ENCODE measurements at places on chromosomes 4 and X.

DNA sequence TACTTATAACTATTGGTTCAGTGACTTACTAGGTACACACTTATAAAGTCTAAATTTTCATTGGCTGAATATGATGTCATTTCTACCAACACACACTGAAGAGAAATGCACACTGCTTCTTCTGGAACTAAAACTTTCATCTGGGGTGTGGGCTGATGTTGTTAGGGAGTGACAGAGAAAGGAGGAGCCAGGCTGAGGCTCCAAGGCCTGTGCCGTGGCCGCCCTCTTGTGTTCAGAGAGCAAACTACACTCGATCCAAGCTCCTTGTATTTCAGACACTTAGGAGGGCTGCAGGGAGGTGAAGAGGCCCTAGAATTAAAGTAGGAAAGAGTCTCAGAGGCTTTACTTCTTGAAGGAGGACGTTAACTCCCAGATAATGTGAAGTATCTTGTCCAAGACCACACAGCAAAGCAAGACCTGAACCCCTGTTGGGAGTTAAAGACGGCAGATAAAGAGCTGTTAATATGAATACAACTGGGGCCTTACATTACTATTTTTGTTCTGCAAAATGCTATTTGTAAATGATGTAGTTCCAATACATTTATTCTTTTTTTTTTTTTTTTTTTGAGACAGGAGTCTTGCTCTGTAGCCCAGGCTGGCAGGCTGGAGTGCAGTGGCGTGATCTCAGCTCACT, 137.5 kb downstream of the AFAP1 start:
- peak; percentile 64 for DNase-seq

- no peak for DNase-seq
Observed at GRCh38 chr4:111537165-111537564, 608.1 kb upstream of the FAM241A start.

- DNase-seq: no peak
Observed at GRCh38 chrX:44040406-44040805, 67.2 kb upstream of the NDP start.

GRCh38 chrX:21529771-21530170, 128.4 kb downstream of the KLHL34 start:
- no peak for DNase-seq

- no peak for DNase-seq
Observed at GRCh38 chr4:164943192-164943591, 34.3 kb downstream of the TRIM61 start.

DNA sequence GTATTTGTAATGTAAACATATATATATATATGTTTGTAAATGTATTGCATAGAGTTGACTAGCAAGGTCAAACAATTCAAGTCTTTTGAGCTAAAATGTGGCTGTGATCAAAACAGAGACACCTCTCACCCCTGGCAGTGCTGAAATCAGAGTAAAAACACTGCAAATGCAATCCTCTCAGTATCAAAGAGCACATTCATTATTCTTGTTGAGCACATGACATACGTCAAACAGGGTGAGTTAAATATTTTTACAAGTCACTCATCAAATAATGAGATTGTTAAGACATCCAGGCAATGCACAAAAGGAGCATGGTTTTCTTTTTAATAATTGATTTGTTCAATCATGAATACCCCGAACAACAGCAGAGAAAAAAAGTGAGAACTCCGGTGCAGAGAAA, 114.1 kb upstream of the KCNIP4 start:
- no peak for DNase-seq

GRCh38 chrX:154779261-154779660, 16.6 kb downstream of the DKC1 start:
- no peak for DNase-seq

GRCh38 chrX:119423631-119424030, 24.5 kb downstream of the SLC25A43 start:
- peak; percentile 6 for DNase-seq

DNA sequence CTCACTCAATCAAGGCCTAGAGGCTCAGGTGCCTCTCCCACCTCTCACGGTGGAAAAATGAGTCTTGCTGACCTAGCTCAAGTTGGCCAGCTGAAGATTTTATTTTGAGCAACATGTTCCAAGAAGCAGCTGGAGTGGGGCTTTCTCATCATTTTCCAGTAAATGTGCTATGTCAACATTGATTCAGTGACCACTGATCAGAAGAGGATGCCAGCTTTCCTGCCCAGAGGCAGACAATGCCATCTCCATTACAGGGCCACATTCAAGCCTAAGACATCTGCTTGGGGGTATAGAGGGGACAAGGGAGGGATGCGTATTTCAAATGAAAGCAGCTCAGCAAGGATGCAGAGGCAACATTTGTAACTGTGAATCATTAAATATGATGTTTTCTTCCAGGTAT, 3.0 kb downstream of the MEPE start:
- DNase-seq: no peak

GRCh38 chr4:2935762-2936743, 27.2 kb downstream of the NOP14 start:
- peak; percentile 58 for DNase-seq

DNA sequence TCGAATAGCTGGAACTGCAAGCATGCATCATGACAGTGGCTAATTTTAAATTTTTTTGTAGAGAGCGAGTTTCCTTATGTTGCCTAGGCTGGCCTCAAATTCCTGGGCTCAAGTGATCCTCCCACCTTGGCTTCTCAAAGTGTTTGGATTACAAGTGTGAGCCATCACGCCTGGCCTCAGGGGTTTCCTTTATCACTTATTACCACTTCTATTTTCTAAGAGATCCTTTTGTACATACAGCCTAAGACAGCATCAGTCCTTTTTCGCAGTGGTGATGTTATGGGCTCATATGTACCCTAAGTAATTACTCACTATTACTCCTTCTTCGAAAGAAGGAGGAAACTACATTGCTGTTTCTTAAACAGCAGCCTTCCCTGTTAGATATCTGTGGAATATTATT, 54.1 kb upstream of the CDKN2AIP start:
- DNase-seq: no peak

DNA sequence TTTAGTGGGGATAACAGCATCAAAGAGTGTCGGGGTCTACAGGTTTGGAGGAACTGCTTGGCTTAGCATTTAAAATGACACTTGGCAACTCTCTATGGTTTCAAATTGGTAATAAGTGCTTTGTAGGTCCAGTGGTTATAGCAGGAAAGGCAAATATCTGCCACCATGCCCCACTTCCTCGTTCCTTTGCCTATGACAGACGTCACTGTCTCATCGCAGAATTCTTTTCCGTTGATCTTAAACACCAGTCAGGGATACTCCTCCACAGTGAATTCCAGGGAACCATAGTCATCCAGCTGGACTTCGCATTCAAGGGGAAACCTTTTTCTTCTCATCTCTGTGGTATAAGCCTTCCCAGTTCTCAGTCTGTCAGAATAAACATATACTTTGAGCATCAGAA, 319.1 kb downstream of the GPAT3 start:
- DNase-seq: no peak

DNA sequence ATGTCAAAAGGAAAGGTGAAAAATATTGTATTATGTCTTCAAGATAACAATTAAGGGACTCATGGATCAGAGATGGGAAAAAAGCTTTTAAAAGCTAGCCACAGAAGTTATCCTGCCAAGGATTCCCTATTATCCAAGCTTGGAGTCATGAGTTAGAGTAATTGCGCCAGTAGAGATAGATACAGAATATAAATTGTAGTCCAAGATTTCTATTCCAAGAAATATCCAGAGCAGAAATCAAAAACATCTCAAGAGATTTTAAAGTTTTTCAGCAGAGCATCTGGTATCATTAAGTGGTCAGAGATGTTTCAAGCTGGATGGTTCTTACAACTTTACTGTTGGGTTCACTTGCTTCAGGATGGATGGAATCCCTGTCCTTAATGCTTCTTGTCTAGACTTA, 186.7 kb downstream of the PCDH18 start:
- DNase-seq: no peak

GRCh38 chr4:4995103-4995907, 24.0 kb downstream of the CYTL1 start:
- no peak for DNase-seq

GRCh38 chrX:40093586-40093985, 4.2 kb downstream of the BCOR start:
- no peak for DNase-seq

- no peak for DNase-seq
Observed at GRCh38 chrX:65900850-65901844, 138.7 kb downstream of the VSIG4 start.

DNA sequence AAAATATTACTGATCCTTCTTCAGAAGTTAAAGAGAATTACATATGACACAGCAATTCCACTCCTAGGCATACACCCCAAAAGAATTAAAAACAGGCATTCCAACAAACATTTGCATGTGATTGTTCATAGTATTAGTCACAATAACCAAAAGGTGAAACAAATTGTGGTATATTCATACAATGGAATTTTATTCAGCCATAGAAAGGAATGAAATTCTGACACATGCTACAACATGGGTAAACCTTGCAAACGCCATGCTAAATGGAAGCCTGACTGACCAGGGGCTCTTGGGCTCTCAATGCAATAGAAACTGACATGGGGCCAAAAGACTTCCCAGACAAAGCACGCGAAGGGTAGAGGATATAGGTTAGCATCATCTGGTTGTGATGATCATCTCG, 62.1 kb upstream of the S100G start:
- DNase-seq: no peak

DNA sequence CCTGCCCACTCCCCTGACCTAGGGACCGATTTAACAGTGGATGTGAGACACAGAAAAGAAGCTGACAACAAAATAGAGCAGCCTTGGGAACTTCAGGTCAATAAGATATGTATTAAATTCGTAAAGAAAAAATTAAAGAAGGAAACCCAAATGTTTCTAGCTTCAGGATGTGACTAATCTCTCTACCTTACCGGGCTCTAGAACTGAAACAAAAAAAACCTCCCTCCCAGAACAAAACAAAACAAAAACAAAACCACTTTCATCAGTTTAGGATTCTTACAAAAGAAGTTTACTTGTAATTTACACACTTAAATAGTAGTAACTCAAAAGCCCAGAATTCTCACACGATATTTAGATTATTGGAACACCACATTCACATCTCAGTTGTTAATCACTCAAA, 185.8 kb upstream of the RPS6KA3 start:
- DNase-seq: no peak

DNA sequence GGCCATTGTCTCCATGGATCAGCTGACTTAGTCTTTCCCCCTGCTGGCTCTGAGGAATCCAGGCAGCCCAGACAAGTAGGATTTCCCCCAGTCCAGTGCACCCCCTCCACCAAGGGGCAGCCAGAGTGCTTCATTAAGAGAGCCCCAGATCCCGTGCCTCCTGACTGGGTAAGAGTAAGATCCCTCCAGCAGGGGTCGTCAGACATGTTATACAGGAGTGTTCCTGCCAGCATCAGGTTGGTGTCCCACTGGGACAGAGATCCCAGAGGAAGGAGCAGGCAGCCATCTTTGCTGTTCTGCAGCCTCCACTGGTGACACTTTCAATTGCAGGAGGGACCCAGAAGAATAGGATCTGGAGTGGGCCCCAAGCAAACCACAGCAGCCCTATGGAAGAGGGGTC, 29.0 kb upstream of the INPP4B start:
- no peak for DNase-seq

GRCh38 chrX:8783097-8783713, 18.0 kb downstream of the FAM9A start:
- no peak for DNase-seq
